NCI-H2171 (cell line): ENCODE measurements at places on chromosomes 3 and 15.

DNA sequence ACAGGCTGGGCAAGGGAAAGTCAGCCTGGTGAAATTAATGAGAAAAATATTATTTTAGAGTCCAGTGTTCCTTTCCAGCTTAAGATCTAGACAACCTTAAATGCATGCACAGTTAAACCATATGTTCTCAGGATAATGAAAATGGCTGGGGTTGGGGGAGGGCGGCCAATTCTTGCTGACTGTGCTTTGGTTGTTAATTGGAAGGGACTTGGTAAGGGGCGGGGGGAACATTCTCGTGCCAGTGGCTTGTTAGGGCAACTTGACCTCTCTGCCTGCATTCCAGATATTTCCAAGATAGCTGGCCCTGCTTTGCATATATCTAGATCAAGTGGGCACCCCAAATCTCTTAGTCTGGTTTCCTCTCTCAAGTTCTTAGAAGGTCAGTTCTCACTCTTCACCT is 112.5 kb downstream of the TOP2B start:
- DNase-seq, result no peak

DNA sequence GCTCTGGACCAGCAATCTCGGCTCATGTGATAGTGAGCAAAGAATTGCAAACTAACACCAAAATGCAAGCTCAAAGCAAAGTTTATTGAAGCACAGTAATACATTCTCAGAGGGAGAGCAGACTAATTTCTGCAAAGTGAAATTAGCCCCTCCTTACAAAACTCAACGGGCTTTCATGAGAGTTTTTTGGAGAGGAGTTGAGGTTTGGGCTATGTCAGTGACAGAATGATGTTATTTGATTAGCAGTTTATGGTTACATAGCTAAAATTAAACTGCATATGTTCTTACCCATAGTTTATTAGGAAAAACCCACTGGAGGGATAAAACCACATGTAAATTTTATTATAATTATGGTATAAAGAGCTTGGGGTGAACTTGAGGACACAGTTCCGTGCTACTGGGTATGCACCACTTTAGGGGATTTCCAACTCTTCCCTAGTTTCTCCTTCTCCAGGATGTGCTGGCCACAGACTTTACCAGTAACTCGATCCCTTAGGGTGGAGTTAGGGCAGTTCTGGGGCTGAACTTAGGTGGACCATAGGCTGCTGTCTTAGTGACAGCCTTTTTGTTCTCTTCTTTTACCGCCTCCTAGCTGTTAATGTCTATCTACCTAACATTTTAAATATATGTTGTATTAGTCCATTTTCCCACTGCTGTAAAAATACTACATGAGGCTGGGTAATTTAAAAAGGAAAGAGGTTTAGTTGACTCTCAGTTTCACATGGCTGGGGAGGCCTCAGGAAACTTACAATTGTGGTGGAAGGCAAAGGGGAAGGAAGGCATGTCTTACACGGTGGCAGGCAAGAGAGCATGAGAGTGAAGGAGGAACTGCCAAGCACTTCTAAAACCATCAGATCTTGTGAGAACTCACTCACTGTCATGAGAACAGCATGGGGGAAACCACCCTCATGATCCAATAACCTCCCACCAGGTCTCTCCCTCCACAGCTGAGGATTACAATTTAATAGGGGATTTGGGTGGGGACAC is 8.9 kb upstream of the AADACL2 start:
- no peak for DNase-seq

DNA sequence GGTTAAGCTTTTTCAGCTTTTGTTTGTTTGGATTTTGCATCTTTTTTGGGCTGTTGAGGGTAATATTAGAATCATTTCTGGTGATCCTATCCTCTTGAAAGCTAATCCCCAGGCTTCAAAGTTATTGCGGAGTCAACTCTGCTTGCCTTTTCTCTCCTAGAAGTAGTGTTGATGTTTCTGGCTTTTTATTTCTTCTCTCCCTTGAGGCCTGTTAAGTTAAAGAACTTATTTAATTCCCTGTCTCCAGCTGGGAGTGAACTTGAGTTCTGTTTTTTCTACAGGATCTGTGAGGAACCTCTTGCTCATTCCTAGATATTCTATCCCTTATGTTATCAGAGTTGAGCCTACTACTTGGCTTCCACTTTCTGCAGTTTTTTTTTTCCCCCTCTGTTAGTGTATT is 34.1 kb upstream of the CACNA1D start:
- no peak for DNase-seq

GRCh38 chr15:67049351-67050044 is 15.9 kb upstream of the SMAD3 start:
- DNase-seq, result no peak

DNA sequence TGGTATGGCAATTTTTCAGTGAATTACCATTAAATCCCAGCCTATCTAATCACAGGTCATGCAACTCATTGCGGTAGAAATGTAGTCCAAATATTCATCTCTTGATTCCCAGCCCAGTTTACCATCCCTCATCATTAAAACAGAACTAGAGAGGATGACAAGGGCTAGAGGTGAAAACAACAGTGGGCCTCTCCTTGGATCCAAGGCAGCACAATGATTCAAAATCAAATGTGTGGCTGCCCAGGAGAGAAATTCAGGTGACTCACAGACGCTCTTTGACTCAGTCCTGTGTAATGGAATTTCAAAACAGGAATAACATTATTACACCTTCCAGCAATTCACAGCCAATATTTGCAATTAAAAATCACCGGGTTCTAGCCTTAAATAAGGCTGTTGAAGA is 246.5 kb downstream of the TBL1XR1 start:
- DNase-seq, result no peak

DNA sequence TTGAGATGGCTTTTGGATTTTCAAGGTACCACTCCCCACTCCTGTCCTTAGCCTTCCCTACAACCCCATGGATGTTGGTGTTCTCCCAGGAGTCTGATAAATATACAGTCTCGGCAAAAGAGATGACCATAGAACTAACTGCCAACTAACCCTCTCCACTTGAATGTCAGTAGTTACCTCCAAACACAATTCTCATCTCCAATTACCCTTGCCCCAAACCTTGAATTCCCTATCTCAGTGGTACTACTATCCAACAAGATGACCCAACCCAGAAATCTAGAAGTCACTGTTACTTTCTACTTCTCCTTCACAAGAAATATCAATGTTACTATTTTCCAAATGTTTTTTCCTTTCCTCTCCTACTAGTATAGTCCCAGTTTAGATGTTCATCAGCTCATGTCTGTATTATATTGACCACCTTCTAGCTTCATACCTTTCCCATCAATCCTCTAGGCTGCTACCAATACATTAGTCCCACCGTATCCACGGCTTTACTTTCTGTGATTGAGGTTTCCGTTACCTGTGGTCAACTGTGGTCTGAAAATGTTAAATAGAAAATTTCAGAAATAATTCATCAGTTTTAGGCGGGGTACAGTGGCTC is 38.1 kb downstream of the PIGB start:
- DNase-seq, result no peak

DNA sequence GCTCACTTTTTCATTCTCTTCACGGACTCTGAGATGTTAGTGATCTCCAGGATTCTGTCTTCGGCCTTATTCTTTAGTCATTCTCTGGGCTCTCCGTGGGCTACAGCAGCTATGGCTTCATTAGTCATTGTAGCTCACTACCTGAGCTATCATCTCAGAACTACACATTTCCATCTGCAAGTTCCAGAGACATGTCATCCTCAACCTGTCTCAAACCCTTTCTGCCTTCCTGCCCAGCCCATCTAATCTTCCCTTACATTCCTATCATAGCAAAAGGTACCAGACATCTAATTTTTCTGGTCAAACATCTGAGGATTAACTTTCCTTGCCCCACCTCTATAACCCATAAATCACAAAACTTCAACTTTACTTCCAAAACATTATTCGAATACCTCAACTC is 13.2 kb downstream of the TSPAN3 start:
- no peak for DNase-seq

DNA sequence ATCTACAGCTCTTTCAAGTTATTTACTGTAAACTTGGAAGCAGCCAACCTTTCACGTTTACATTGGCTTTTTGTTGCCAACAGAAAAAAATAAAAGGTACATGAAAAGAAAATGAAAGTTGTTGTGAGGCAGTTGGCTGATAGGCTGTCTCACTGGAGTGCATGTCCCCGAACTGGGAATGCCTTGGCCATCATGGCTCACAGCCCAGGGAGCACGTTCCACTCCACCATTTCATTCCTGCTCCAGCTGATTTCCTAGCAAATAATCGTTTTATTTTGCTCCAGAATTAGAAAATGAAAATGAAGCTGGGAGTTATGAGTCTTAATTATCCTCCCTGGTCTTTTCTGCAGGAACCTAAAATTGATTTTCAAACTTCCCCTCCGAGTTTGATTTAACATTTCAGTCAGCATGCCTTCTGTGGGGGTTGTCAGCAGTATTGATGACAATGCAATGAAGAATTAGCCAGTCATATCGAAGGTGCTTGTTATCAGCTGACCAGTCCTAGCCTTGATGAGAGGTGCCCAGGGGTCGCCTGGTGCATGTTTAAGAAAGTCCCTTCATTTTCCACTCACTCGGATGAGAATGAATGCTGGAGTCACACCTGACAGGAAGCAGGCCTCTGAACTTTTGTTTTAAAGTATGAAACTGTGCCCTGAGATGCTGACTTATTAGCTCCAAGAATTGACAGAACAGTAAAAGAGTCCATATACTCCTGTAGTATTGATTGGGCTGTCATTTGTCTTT is 293.7 kb upstream of the TRIM42 start:
- DNase-seq, result no peak

DNA sequence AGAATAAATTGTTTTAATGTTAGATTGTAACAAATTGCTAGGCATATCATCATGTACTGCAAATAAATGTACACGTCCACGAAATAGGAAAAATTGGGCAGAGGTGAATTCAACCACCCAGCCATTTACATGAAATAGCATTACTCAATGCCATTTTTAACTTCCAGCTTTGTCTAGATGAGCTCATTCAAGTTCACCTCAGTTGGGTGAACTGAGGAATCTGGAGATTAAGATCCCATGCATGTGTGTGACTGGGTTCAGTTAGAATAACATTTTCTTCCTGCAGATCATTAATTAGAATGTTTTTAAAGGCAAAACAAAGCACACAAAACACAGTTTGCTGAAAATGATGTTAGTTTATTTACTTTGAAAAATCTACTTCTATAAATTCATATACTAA is 767.8 kb upstream of the GOLIM4 start:
- DNase-seq, result no peak

DNA sequence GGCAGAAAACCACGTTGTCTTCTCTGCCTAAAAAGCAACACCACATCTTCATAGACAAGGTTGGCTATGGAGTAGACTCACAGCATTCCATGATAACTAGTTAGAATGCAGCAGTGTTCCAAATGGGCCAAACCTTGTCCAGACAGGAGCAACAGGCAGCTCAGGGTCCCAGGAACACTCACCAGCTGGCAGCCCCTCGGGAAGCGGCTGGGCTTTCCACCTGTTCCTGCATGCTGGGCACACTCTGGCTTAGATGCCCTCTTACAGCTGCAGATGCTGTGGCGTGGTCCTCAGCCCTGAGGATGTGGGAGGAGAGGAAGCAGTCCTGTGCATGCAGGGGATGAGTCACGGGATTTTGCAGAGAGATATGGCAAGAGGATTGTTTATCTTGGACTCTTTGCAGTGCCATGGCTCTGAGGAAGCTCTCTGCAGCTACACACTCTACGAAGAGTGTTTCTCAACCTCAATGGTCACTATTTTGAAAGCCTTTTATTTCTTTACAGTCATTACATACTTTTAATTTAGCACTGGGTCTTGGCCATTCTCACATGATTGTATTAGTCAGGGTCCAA is 11.3 kb downstream of the NRROS start:
- no peak for DNase-seq

GRCh38 chr3:43612419-43612818 is 9.4 kb downstream of the ANO10 start:
- no peak for DNase-seq

DNA sequence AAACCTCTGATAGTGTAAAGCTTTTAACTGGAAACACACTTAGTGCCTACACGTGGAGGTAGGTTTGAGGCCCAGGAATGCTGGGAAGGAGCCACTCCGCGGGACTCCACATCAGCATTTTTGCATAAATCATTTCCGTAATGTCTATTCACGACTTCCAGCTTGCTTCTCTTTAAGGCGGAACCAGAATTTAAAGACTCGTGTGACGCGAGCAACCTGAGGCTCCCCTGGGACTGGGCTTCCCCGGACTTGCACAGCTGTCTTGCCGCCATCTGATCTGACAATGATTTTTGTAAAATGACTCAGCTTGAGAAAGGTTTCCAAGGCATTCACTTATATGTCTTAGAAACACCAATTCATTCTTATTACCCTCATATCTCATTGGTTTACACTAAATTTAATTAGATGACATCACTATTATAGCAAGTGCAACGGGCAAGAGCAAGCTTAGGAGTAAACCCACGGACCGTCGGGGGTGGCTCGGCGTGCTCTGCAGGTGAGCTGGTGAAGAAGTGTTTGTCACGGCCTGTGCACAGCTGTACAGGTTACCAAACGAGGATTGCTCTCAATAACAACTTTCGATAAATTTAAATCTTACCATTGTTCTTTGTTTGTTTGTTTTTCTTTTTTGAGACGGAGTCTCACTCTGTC is 95.2 kb downstream of the CHSY1 start:
- DNase-seq, result peak; percentile 91

GRCh38 chr15:87626860-87627259 is 629.7 kb downstream of the NTRK3 start:
- DNase-seq, result no peak

DNA sequence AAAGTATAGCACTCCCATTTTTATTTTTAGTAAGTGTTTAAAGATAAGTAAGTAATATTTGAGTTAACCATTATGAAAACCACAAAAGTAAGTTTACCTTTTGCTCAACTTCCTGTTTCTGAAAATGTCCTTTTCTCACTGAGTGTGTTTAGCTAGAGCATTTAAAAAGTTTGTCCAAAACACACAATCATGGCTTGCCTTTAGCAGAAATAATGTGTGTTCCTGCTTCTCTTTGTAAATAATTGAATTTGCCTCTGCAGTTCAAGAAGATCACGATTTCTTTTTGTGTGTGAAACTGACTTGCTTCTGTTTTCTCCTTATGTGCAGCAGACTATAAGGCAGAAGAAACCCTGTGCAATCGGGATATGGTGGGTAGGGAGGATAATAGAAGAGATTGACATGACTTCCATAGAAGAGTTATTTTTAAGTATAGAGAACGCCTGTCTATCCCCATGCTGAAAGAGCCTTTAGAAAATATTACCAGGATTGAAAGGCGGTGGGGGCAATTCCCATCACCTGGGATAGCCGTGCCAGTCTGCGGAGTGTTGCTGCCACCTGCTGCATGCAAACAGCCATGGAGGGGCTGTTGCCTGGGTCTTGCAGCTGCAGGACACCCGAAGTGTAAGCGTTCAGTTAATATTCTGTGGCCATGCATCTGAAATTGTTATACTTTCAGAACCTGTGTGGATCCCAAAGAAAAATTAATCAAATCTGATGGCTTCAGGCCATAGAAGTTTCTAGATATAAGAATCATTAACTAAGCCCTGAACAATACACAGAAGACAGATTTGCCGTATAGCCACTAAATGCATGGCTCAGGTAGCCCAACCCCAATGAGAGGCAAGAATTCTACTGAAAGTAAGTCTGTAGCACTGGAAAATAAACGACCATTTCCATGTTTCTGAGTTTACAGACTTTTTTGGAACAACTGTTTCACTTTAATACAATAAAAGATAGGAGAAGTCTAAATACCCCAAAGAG is 2.4 kb upstream of the CD96 start:
- DNase-seq, result peak; percentile 46

GRCh38 chr3:179416681-179417080 is 34.6 kb downstream of the GNB4 start:
- DNase-seq, result no peak
